ENCODE measurements at places on chromosomes 16 and 17.
A peak's percentile ranks its signal among the peaks of the same experiment; 100 is the strongest.

- DNase-seq, result peak; percentile 9
Observed at GRCh38 chr17:58285422-58285810, 4.7 kb upstream of the MPO start.

DNA sequence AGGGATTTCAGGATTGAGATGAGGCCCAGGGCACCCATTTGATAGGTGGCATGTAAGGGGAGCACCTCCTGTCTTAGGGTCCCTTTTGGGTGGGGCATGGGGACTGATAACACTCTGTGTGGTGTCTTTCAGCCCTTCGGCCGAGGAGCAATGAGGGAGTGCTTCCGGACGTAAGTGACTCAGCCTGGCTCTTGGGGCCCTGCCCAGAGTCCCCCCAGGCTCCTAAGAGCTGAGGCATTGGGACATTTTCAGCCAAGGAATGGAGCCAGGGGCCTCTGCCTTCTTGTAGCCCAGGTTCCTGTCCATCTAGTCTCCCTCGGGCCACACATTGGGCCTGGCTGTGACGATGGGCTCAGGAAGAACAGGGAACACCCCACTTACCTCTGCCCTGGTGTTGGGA is 44.4 kb downstream of the EEF2K start:
- no peak for DNase-seq

- DNase-seq, result peak; percentile 71
Observed at GRCh38 chr17:63446753-63447470, 806 bp upstream of the CYB561 start.

GRCh38 chr17:19348081-19348650 is 14.4 kb downstream of the B9D1 start:
- DNase-seq, result no peak

DNA sequence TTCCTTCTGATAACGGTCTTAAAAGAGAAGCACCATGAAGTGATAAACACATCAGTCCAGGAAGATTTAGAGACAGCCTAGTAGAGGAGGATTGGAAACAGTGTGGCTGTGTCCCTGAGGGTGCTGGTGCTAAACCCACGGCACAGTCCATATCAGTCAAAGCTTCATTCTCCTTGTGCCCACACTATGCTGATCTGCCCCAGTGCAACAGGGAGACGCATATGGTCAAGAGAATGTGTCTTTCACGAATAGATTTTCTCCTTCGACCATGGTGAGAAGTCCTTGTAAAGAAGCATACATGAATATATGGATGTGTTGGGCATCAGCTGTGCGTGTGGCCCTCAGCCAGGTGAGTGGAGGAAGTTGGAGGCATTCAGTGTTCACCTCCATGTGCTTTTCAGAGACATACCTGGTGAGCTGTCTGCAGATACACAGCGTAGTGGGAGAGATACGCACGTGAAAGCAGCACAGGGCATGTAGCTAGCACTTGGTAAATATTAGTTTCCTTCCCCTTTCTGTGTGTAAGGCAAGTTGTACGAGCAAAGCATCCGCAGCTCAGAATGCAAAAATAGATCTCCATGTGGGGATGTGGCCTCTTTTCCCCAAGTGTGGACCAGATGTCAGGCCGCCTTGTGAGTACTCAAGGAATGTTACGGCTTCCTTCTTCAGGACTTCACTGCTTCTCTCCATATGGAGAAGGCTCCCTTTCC is 29.4 kb downstream of the HLF start:
- DNase-seq, result no peak

DNA sequence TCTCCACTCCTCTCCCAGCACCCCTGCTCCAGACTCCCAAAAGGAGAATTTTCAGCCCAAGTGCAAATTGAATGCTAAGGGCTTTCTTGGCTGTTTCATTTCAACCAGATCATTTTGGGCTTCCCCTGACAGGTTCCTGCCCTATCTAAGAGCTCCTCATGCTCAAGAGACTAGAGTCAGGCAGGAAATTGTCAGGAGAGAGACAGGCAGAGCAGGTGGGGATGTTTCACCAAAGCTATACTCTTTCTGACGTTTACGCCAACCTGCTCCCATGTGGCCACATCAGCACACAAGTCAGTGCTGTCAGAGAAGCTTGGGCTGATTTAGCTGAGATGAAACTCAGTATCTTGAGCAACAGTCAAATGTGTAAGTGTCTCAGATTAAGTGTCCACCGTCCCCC is 31.4 kb downstream of the HIC1 start:
- no peak for DNase-seq

- no peak for DNase-seq
Observed at GRCh38 chr17:74703311-74703710, 9.4 kb downstream of the CD300LF start.

- DNase-seq, result no peak
Observed at GRCh38 chr16:5870886-5871691, 773.5 kb upstream of the EEF2KMT start.

- no peak for DNase-seq
Observed at GRCh38 chr16:72240466-72240865, 68.5 kb upstream of the PMFBP1 start.

DNA sequence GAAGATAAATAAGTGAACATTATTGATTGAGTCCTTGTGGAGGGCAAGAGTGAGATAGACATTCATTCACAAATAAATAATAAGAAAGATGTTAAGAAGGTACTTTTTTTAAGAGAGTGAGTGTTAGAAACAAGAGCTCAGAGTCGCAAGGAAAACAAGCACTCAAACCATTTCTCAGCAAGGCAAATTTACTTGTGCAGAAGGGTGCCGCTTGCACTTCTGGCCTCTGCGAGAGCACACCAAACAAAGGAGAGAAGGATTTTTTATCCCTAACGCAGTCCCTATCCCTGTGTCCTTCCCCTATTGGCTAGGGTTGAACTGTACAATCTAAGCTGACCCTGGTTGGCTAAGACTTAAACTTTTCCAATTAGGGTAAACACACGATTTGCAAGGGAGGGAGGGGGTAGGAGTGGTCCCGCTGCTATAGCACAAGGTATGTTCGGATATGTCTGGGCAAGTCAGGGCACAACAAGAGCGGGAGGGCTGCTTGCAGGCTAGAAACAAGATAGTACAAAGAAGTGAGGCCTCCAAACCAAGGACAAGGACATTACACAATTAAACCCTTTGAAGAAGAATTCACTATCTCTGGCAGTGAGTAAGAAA is 156.2 kb downstream of the PPM1E start:
- no peak for DNase-seq

- no peak for DNase-seq
Observed at GRCh38 chr17:65876985-65877384, 314.9 kb downstream of the CEP112 start.

All from RKO (cell line).